ENCODE measurements at places on chromosomes 1 and 21.

DNA sequence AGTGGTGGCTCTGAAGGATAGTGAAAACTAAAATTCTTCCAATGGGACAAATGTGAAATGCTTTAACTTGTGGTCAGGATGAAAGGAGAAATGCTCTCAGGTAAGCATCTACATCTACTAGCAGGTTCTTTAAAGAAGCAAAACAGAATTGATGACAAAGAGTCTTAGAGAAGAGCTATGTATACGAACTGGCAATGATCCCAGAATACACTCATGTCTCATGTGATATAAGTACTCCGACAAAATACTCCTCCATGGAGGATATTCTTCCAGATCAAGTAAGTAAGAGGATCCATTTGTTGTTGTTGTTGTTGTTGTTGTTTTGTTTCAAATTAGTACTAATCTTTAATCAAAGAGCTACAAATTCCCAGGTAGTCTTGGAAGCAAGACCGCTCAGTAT lies 174.0 kb upstream of the ATP1B1 start:
- DNase-seq, result no peak

- DNase-seq, result no peak
Observed at GRCh38 chr1:27481994-27482620, 7.9 kb downstream of the WASF2 start.

- no peak for DNase-seq
Observed at GRCh38 chr1:25992689-25993171, 5.1 kb downstream of the PAFAH2 start.

- DNase-seq, result peak; percentile 17
Observed at GRCh38 chr1:172638885-172639831, 19.7 kb upstream of the FASLG start.

DNA sequence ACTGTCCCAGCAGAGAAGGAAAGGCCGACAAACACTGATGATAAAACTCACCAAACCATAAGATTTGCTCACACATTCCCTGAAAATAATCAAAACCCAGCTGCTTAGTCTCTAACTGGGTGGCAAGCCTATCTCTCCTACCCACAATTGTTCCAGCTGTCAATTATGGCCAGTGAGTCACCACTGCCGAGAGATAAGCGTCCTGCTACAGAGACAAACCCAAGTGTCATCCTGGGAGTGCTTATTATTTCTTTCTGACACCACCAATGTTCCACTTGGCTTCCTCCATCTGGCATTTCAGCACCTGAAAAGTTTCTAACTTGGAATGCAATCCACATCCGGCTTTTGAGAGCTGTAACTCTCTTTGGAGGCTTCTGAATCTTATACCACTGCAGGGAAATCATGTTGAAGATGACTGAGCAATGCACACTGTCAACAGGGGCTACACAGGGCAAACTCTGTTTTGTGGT lies 51.5 kb upstream of the VAV3 start:
- DNase-seq, result no peak

DNA sequence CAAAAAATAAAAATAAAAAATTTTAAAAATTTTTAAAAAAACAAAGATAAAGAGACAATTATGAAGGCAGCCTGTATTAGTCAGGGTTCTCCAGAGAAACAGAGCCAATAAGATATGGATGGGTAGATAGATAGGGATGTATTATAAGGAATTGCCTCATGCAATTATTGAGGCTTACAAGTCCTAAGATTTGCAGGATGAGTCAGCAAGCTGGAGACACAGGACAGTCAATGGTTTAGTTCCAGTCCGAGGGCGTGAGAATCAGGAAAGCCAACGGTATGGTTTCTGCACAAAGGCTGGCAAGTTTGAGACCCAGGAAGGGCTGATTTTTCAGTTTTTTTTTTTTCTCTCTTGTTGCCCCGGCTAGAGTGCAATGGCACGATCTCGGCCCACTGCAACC lies 24.1 kb upstream of the EIF4G3 start:
- no peak for DNase-seq

DNA sequence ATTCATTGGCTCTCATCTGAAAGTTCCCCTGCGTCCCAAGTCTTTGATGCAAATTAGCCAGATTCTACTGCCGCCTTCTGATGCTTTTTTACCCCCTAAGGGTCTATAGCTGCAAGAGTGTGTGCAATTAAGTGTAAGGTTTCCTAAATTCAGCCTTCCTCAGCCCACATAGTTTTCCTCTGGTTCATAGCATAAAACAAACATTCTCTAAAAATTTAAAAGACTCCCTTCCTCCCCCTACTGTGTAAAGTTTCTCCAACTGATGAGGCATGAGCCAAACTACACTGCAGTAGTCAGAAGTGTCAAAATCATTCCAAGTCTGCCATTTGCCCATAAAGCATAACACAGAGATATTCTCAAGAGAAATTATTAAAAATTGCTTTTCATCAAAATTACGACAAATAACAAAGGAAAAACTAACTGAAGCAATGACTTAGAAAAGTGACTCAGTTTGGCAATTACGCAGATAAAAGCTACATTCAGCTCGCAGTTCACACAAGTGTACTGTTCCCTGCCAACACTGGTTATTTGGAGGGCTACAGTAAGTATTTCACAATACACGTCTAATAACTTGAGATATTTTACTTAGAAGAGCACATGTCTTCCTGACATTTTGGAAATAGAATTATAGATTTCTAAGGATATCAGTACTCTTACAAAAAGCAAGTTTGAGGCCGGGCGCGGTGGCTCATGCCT lies 15.4 kb downstream of the KCNH1 start:
- no peak for DNase-seq

DNA sequence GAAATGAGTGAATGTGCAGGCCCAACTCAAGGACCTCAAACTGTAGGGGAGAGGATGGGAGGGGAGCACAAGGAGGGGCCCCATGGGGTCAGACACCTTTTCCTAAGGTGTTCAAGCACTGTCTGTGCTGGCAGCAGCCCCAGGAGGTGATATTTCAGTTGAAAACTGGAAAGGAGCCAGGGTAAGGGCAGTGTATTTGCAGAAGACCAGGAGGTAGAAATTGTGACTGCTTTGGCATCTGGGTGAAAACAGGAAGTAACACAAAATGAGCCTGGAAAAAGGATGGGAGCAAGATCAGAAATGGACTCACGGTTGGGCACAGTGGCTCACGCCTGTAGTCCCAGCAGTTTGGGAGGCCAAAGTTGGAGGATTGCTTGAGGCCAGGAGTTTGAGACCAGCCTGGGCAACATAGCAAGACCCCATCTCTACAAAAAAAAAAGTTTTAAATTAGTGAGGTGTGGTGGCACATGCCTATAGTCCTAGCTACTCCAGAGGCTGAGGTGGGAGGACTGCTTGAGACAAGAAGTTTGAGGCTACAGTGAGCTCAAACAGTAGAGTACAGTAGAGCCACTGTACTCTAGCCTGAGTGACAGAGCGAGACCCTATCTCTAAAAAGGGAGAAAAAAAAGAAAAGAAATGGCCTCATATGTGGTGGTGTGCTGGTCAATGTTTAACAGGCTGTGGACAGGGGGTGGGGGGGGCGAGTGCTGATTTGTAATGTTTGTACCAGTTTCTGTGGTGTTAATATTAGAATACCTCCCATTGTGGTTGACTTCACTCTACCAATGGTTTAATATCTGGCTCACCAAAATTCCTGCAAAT lies 76.2 kb upstream of the ANGPTL1 start:
- no peak for DNase-seq

DNA sequence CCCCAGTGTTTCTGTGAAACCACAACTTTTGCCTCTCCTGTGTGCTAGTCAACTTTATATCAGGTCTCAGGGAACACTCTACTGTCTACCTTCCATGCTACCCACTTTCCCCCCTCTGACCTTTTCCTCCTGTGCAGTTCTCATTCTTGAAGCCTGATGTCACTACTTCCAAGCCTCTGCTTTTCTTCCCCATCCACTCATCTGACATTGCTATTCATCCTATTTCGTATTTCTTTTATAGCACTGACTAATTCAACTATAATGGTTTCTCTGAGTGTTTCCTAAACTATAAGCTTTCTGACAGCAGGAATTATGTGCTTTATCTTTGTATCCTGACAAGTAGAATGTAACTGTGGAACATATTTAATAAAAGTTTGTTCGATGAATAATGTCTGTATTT lies 18.2 kb upstream of the DPH5 start:
- DNase-seq, result no peak

DNA sequence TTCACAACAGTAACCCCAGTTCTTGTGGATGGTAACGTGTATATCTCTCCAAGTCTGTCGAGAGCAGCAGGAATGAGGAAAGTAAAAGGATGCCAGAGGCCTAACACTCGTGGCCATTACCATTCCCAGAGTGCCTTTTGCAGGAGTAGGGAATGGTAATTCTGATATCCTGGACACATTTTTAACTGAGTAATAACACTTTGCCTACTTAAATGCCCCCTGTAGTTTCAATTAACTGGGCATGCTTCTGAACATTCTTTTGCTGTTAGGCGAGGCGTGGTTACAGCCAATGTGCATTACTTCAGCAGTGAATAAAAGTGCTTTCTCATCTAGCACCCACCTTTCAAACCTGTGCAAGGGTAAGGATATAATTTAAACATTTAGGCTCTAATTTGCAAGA lies 258.5 kb upstream of the ADGRL2 start:
- no peak for DNase-seq

GRCh38 chr1:9601942-9602793 lies 13.5 kb downstream of the TMEM201 start:
- no peak for DNase-seq

- no peak for DNase-seq
Observed at GRCh38 chr1:101259744-101260148, 22.9 kb downstream of the S1PR1 start.

DNA sequence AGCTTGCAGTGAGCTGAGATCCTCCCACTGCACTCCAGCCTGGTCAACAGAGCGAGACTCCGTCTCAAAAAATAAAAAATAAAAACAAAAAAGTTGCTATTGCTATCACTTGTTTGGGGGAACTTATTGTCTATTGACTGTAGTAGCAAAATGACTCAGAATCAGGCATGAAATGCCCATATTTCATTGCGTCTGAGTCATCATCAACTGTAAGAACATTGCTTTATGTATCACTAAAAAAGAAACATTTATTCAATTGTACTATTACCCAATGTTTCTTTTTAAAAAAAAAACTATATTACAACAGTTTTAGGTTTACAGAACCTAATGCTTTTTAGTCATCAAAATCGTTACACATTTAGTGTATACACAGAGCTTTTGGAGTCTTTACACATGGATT lies 91.0 kb upstream of the FMN2 start:
- no peak for DNase-seq

GRCh38 chr1:169733924-169734323 lies at the start of gene SELE:
Gene SELE, minus strand, starts transcription at chr1:169734079. Its CDS starts 467 bp downstream, at chr1:169733612.
- DNase-seq, result no peak

- no peak for DNase-seq
Observed at GRCh38 chr1:29959356-29959755, 723.0 kb downstream of the PTPRU start.

GRCh38 chr21:39314143-39315027 lies 953 bp upstream of the BRWD1 start:
- DNase-seq, result peak; percentile 48

DNA sequence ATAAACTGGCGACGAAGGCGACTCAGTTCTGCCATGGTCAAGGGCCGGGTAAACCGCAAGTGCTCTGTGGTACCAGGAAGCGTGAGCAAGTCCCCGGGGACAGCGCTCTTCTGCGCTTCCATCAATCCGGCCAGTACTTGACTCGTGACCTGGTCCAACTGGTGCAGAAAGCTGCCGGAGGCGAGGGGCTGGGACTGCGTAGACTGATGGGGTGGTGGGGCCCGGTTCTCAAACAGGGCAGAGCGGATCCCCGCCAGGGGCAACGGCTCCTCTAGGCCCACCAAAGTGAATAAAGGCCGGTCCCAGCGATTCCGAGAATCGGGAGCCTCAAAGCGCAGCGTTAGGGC lies 852 bp downstream of the KTI12 start:
- peak; percentile 3 for DNase-seq

- peak; percentile 21 for DNase-seq
Observed at GRCh38 chr1:207822602-207823451, 71.0 kb downstream of the CD46 start.

GRCh38 chr1:39294531-39294930 lies 90.0 kb downstream of the MACF1 start:
- DNase-seq, result no peak

- DNase-seq, result no peak
Observed at GRCh38 chr1:33332881-33333280, 12.0 kb upstream of the A3GALT2 start.

GRCh38 chr1:96863449-96863848 lies 141.9 kb downstream of the PTBP2 start:
- DNase-seq, result no peak

DNA sequence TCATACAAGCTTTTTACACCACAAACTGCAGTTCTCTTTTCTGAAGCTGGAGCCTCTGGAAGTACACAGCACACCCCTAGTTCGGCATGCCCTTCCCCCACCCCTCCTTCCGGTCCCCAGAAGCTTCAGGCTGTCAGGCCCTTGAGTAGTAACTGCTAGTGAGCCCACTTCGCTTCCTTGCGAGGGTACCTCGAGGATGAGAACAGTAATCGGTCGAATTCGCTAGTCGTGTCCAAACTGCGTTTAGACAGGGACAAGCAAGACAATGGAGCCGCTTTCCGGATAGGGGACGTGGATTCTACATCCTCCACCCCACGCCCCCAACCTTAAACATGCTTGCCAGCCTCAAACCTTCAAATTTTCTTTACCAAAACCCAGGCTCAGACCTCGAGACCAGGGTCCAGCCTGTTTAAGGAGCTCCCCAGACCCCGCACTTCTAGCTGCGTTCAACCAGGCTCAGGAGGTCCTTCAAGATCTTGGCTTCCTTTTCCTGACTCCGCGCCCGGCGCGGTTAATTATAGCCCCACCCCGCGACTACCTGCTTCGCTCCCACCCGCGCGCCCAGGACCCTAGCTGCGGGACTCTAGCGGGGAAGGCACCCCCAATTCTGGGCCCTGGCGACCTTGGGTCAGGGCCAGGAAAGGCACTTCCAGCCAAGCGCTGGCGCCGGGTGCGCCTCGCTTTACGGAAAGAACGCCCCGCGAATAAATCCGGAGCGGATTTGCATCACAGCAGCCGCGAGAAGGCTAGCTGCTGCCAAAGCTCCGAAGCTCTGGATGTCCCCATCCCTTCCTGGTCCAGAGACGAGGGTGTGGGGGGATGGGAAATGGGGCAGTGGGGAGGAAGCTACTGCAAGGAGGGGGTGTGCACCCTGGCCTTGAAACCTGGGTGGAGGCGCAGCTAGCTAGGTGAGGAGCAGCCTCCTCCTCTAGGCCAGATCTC lies 8.1 kb upstream of the TSPAN1 start:
- DNase-seq, result peak; percentile 52

- no peak for DNase-seq
Observed at GRCh38 chr1:201807958-201808632, 20.9 kb upstream of the IPO9 start.

DNA sequence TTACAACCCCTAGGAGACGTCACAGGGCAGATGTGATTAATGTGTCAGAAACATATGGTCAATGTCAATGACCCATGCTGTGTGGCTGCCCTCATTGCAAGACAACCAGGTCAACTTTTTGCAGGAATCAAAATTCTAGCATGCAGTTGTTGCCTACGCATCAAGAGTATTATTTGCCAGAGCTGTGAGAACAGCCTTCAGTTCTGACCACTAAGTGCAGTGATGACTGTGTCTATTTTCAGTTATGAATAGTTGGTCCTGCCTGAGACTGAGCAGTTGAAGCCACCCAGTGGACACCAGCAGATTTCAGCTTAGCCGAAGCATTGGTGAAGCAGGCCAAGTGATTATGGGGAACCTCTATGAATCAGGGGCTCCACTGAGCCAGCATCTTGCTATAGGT lies 47.3 kb downstream of the LYPLAL1 start:
- DNase-seq, result no peak

- no peak for DNase-seq
Observed at GRCh38 chr1:200332716-200333115, 77.1 kb downstream of the ZNF281 start.

Data from activated naive CD4-positive, alpha-beta T cell (primary cell).